ENCODE measurements at places on chromosomes 11 and 22.

DNA sequence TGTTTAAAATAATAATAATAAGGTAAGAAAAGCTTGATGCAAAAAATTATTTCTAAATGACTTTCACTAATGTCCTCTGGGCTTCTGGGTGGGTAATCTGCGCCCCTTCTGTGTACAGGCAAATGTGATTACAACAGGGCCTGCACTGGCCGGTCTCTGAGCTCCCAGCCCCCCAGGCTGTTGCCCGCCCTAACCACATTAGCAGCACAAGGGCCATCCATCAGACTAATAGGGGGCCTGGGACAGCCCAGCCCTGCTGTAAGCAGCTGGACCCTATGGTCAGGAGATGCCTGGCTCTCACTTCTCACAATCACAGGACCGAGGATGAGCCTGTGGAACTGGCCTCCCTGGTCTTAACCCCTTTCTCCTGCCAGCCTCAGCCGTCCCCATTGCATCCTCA, 388.4 kb downstream of the BUD13 start:
- DNase-seq: no peak

DNA sequence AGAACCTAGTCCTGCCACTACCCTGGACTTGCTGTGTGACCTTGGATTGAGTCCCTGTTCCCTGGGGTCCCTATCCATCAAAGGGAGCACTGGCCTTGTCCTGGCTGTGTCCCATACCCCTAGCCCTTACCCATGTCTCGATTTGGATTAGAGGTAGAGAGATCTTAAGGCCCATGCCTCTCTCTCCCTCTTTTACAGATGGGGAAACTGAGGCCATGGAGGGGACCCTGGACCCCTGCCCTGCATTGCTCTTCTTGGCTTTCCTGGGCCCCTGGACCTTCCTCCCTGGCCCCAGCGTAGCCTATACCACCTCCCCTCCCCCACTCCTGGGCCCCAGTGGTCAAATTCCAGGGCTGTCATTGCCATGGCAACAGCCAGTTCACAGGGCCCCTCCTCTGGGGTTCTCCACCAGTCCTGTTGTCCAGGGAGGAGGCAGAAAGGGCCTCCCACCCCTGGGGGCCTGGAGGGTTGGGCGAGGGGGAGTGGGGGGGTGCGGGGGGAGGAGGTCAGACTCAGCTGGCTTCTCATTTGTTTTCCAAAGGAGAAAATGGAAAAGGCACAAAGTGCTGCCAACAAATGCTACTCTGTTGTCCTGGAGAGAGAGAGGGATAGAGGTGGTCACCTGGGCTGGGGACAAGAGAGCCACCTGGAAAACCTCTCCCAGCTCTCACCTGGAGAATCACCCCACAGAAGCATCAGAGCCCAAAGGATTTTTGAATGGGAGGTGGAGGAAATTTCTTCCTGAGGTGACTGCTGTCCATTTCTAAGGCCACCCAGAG, 23.3 kb downstream of the ARHGEF17 start:
- DNase-seq: peak; percentile 91

DNA sequence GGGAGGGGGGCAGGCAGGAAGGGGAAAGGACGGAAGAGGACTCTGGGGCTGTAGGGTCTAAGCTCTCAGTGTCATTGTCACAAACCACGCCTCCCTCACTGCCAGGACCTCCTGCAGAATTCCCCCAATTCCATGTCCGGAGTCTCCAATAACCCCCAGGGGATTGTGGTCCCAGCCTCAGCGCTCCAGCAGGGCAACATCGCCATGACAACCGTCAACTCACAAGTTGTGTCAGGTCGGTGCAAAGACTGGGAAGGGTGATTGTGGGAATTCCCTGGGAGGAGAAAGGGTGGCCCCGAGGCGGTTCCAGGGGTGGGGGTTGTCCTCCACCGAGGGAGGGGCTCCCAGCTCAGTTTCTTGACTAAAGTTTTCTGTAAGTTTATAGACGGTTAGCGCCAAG, 86.0 kb downstream of the FEZ1 start:
- no peak for DNase-seq

DNA sequence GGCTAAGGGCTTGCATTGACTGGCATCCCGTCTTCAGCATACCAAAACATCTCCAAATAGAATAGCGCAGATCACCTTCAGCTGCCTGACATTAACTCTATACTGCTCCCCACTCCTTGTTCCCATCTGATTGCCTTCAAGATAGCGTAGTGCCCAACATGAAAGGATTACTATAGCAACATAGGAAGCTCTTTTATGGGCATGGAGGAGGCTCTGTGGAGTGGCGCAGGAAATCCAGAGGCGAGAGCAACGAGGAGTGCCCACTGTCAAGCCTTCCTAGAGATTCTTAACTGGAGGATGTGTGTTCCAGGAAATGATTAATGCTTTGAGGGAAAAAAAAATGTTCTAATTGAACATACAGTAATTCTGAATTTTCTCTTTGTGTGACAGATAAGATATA, 213.3 kb downstream of the CADM1 start:
- DNase-seq: no peak

GRCh38 chr11:93279851-93280347, 50.6 kb upstream of the DEUP1 start:
- DNase-seq: no peak

DNA sequence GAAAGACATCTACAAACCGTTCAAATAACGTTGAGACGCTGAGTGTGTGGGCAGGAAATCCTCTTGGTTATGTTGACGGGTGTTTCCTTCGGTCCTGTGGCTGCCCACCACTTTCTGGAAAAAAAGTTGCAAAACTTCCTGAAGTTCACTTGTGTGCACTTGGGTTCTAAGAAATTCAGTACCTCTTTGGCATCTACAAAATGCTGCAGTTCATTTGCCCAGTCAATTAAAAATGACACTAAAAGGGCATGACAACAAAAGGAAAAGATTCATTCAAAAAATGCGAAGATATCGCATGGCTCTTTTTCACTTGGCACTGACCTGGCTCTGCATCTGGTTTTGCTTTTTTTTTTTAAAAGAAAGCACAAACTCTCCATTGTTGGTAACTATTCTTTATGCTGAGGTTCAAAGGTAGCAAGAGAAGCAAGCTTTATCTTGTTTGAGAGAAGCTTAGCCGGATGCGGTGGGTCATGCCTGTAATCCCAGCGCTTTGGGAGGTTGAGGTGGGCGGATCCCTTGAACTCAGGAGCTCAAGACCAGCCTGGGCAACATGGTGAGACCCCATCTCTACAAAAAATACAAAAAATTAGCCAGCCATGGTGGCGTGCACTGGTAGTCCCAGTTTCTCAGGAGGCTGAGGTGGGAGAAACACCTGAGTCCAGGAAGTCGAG, 10.6 kb upstream of the XBP1 start:
- DNase-seq: peak; percentile 38

DNA sequence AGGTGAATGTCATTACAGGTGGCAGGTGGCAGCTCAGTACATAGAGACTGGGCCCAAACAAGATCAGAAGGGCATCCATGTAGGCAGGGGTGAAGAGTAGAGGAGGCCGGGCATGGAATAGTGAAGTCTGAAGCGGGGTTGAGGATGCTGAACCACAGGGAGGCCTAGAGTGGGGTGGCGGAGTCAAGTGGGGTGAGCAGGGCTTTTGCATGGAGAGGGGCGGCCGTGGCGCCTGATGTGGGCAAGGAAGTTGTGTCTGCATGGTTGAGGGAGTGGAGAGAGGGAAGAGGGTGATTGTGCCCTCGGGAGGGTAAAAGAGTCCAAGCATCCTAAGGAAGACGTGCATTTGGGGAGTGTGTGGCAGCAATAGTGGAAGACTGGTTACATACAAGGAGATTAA, 14.4 kb downstream of the DDB2 start:
- no peak for DNase-seq

DNA sequence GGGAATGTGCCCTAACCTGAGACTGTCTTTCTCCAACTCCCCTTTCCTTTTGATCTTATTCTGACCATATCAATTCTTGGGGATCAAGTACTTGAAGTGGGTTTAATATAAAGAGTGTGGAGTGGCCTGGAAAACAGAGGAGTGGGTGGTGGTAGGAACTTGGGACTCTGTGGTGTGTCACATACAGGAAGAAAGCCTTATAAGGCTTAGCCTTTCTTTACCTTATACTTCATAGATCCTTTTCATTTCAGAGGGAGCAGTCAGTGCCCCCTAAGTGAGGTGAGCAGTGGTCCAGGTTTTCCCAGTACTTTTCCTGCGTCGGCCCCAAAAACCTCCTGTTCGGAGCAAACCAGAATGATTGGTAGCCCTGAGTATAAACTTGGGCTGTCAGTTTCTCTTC, 486 bp downstream of the OOSP1 start:
- DNase-seq: no peak

GRCh38 chr11:87263979-87264378, 226.2 kb downstream of the TMEM135 start:
- no peak for DNase-seq

DNA sequence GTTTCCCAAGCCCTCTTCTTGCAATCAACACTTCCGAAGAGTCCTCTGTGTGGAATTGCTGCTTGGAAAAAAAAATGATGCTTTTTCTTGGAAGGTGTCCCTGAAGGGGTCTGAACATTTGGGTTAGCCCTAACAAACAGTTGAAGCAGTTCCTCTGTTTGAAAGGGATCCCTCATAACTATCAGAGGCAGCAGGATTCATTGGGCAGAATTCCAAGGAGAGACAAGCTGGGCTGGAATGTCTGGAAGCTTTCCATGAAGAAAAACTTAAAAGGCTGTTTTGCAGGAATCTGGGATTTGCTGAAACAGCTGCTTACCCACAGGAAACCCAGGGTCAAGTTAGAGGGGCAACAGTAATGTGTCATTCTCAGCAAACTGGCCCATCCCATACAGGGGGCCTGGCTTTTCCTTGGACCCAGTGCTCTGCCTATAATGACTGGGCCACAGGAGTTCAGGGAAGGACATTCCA, 3.1 kb downstream of the CSNK2A3 start:
- no peak for DNase-seq
